T47D (cell line): ENCODE measurements at places on chromosomes 2 and 18.

DNA sequence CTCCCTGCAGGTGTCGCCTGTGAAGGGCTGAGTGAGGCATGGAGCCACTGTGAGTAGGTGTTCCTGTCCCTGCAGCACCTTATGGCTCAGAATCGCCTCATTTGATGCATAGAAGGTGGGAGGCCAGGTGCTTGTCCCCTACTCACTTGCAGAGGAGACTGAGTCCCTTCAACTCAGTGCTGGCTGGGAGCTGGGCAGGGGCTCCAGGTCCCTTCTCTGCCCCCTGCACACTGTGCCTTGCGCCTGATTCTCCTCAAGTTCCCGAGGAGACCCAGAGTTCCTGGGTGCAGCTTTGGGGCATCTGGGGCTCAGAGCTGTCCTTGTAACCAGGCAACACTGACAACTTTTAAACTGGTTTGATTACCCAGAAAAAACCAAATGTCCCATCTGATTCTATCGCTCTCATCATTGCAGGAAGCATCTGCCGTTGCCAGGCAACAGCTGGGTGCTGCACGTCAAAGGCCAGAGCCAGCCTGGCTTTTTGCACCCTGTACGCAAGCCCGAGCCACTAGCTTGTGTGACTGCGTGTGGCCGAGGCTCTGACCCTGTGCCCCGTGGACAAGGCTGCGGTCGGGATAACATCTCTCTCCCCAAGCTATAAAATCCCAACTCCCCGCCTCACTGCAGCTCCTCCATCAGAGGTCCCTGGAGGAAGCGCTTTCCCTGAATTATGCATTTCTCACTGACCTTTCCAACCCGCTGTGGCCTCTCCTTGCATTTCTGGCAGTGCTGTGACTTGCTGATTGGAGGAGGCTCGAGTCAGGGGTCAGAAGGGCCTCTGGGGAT, 130.8 kb upstream of the HDAC4 start:
- no peak for DNase-seq

GRCh38 chr18:28108814-28109213, 68.1 kb downstream of the CDH2 start:
- DNase-seq: no peak

GRCh38 chr2:29806461-29806860, 114.9 kb downstream of the ALK start:
- DNase-seq: peak; percentile 89

DNA sequence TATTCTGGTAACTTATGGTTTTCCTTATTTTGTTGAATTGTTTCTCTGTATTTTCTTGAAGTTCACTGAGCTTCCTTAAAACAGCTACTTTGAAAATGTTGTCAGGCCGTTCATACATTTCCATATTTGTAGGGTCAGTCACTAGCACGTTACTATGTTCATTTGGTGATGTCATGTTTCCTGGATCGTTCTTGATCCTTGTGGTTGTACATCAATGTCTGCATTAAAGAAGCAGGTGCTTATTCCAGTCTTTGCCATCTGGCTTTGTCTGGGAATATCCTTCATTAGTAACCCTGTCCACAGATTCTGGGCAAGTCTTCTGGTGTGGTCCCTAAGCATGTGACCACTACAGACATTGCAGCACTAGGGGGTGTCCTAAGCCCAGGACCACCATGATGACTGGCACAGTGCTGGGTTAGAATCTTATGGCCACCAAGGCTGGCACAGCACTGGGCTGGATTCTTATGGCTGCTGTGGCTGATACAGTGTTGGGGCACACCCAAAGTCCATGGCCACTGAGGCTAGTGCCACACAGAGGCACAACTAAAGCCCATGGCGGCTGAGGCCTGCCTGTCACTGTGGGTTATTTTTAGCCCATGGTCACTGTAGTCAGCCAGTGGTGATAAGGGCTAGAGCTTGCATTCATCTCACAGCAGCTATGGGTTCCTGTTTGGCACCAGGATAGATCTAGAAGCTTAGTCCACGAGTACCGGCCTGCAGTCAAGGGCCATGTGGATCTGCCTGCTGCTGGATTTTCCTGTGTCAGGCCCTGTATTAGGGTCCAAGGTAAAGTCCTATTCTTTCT, 13.2 kb downstream of the VWA3B start:
- no peak for DNase-seq

- no peak for DNase-seq
Measured at GRCh38 chr2:133993160-133993559, 260.7 kb upstream of the MGAT5 start.

DNA sequence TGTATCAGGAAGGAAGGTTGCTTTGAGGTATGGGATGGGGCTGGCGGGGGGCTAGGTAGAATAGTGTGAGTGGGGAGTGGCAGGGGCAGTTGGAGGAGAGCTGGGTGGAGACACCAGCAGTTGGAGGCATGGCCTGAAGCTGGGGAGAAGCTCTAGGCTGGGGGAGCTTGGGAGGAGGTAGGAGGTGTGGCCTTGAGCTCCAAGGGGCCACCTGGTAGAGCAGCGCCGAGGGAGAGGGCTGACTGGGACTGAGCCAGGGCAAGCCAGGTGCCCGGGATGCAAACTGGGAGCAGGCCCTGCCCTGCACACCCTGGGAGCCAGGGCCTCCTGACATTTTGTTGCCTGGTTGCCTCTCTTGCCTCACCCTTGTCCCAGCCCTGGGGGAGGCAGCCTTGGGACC, 33.1 kb upstream of the PDIA6 start:
- DNase-seq: no peak

GRCh38 chr18:8190980-8191379, 418.3 kb upstream of the RAB12 start:
- no peak for DNase-seq

- DNase-seq: no peak
Measured at GRCh38 chr2:113266431-113266830, 12.3 kb downstream of the PAX8 start.

GRCh38 chr2:237664151-237664550, 36.8 kb downstream of the LRRFIP1 start:
- DNase-seq: no peak

- no peak for DNase-seq
Measured at GRCh38 chr2:218894151-218894879, 13.7 kb downstream of the WNT10A start.

DNA sequence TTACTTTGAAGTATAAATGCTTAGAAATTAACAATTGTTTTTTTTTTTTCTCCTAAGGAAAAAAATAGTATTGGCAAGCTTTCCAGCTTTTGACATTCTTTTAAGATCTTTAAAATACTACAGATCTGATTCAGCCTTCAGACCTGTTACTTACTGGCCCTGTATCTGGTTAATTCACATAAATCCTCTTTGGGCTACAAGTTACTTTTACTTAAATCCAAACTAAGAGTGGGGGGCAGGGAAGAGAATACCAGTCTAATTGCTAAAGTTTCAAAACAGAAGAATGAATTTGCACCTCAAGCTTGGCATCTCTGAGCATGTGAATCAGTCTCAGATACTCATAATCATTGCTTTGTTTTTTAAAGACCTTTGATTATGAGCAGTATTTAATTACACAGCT, 386.3 kb downstream of the PARD3B start:
- DNase-seq: no peak

DNA sequence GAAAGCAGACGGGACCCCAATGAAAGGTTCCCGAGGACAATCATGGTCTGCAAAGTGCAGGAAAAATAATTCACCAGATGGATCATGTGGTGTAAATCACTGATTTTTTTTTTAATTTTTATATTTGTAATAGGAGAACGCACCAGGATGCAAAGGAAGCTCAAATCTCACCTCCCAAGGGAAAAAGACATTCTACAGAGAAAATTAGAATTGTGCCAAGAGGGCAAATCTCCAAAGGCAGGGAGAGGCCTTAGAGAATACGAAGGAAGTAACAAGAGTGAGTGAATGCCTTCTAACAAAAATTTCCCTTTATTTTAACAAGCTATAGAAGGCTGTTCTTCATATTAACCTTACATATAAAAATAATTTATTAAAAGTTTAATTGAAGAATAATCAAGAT, 90.9 kb downstream of the ANKRD44 start:
- no peak for DNase-seq

- no peak for DNase-seq
Measured at GRCh38 chr2:135954020-135954601, 31.3 kb downstream of the DARS1 start.

DNA sequence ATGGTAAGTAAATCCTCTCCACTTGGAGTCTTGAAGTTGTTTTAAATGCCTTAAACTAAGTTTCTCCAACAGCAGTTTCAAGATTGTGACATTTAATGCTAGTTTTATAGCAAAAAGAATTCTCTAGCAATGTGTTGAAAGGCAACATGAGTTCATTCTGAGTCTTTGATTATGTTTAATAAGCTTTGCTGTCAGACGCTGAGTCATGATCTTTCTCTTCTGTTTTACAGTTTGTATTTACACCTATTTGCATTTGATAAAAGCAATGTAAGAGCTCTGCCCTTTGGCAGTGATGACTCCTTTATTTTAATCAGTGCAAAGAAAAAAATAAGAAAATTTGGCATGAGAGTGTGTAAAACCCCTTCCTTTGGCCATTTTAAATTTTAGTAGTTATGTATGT, 497.7 kb downstream of the STK39 start:
- DNase-seq: no peak

- DNase-seq: peak; percentile 73
Measured at GRCh38 chr2:231482806-231483391, 18.6 kb upstream of the NCL start.

GRCh38 chr18:55097456-55098170, 138.4 kb upstream of the CCDC68 start:
- DNase-seq: no peak

GRCh38 chr2:25524507-25524906, 148.9 kb downstream of the DTNB start:
- DNase-seq: no peak

DNA sequence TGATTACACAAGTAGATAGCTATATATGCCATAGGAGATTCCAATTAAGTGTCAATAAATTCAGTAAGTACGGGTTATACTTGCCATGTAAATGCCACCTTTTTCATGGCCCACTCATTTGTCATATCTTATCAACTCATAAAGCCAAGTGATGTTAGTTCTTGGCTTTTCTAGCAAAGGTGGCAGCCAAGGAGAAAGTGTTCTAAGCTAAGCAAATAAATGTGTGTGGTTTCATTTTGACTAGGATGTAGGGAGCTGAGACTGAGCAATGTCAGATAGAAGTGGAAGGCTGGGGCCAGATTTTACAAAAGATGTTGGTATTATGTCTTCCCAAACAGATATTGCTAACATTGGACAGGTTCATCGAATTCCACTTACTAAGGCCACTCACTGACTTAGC, 952.0 kb downstream of the SLC4A3 start:
- no peak for DNase-seq

- DNase-seq: no peak
Measured at GRCh38 chr18:40355726-40356125, 1599.3 kb upstream of the PIK3C3 start.

GRCh38 chr2:12315224-12315623, 401.5 kb upstream of the TRIB2 start:
- DNase-seq: no peak

DNA sequence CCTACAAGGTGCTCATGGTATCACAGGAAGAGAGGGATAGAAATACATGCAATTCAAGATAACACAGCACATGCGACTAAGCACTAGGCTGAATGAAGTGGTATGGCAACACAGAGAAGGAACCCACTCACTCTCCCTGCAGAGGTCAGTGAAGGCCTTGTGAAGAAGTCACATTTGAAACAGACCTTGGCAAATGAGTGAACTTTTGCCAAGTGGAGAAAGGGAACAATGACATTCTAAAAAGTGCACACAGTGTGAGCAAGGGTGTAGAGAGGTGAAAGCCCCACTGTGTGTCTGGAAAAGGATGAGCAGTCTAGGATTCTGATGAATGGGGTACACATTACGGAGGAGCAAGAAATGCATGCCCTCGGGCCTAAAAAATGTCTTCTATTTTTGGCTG, 23.3 kb downstream of the KLF7 start:
- no peak for DNase-seq

- DNase-seq: no peak
Measured at GRCh38 chr2:96097951-96098823, 18.2 kb downstream of the ADRA2B start.

- DNase-seq: no peak
Measured at GRCh38 chr2:148824190-148824589, 50.8 kb upstream of the KIF5C start.

GRCh38 chr2:213149294-213149875, 2.0 kb downstream of the IKZF2 start:
- no peak for DNase-seq
